ENCODE measurements at places on chromosomes 4 and X.

DNA sequence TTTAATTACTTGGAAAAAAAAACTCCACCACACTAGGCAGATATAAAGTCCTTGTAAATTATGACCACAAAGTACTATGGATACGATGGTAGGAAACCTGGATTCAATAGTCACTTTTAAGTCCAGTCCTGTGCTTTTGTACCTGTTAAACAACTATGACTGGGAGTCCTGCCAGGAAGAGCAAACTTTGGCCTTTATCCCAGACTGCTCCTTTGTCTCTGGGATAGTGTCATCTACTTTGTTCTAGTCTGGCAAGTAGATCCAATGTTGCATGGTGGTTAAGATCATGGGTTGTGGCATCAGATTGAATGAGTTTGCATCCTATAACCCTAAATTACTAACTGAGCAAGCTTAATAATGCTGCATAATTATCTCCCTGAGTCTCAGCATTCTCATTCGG, 175.3 kb upstream of the FGF13 start:
- DNase-seq: no peak

GRCh38 chrX:100376576-100376975, 33.5 kb downstream of the PCDH19 start:
- no peak for DNase-seq

- DNase-seq: no peak
Measured at GRCh38 chr4:136002316-136002715, 1530.0 kb downstream of the PCDH18 start.

- DNase-seq: no peak
Measured at GRCh38 chr4:19557161-19557560, 694.5 kb upstream of the SLIT2 start.

DNA sequence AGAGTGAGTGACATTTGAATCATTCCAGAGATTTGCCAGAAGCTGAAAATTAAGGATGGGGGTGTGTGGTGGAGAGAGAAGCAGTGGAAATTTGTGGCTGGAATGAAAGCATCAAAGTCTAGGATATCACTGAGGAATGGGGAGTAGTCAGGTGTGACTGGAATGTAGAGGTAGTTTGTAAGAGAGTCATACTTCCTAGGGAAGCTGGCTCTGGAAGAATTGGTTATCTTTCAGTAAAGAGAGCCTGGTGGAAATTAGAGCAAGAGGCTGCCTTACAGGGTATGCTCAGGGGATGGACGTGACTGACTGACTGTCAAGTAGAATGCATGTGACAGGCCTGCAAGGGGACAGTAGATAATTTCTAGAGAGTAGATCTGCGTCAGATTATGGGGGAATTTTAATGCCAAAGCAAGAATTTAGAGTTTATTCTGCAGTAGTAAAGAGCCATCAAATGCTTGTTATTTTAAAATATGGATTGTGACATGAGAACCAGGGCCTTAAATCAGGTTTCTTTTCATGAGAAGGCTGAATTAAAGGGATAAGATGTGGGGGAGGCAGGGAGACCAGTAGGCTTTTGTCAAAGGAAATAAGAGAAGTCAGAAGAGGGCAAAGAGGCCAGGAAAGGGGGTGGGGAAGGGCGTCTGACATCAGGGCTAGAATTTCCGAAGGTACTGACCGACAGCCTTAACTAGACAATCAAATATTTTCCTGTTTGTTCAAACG, 109.9 kb downstream of the AFF1 start:
- no peak for DNase-seq

DNA sequence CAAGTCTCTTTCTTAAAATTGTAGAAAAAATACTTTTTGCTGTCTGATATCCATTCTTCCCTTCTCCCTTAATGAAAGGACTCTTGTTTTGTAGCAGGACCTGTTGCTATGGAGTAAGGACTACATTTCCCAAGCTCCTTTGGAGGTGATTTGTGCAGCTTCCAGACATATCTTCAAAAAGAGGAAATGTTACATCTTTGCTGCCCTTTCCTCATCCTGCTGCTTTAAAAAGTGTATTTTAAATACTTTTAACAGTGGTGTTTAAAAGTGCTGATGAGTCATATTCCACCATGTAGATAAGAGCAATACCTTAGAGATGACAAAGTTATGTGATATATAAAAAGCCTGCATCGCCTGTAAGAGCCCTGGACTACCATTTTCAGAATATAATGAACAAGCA, 98.7 kb downstream of the CFAP299 start:
- DNase-seq: no peak

GRCh38 chr4:5217421-5217820, 166.1 kb downstream of the STK32B start:
- no peak for DNase-seq

DNA sequence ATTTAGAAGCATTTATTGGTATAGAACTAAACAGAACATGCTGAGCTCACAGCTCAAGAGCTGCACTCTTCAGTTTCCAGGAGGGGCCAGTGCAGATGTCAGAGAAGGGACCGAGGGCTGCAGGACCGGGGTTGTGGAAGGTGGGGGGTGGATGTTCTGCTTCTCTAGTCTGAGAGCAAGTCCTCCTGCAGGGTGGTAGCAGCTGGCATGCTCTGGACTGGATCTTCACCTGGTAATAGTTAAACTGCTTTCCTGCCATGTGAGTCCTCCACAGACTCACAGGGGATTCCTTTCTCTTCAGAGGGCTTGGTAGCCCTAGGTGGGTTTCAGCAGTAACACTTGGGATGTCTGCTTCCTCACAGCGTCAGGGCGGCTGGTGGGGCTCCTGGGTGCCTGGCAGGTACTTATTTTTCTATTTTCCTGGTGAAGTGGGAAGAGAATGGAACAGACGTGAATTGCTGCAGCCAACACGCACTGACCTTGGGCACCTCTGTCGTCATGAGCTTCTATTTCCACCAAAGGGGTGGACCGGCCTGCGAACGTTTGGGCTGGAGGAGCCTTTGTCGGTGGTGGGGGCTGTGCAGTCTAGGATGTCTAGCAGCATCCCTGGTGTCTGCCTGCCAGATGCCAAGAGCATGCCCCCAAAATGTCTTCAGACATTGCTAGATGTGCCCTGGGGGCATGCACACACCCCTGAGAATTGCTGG, 2.5 kb downstream of the MAEA start:
- no peak for DNase-seq

DNA sequence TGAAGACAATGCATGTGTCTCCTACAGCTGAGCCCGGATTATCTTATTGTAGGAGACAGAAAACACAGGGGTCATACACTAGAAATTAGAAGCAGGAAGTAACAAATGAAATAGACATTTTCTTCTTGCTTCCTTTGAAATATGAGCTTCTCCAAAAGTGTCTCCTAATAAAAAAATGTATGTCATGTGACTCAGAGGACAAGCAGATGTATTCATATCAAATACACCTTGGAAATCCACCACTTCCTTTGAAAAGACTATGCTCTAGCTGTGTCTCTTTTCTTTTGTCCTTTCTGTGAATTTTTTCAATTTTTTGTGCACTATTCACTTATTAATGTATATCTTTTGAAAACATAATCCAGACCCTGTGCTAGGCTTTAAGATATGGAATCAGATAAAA, 1906.2 kb downstream of the C4orf33 start:
- DNase-seq: no peak

Data from activated T-cell treated with anti-CD3 and anti-CD28 coated beads for 4 hours (primary cell).